ENCODE measurements at places on chromosomes 5 and 9.

- no peak for DNase-seq
Observed at GRCh38 chr9:78971540-78971939, 600.2 kb upstream of the TLE4 start.

DNA sequence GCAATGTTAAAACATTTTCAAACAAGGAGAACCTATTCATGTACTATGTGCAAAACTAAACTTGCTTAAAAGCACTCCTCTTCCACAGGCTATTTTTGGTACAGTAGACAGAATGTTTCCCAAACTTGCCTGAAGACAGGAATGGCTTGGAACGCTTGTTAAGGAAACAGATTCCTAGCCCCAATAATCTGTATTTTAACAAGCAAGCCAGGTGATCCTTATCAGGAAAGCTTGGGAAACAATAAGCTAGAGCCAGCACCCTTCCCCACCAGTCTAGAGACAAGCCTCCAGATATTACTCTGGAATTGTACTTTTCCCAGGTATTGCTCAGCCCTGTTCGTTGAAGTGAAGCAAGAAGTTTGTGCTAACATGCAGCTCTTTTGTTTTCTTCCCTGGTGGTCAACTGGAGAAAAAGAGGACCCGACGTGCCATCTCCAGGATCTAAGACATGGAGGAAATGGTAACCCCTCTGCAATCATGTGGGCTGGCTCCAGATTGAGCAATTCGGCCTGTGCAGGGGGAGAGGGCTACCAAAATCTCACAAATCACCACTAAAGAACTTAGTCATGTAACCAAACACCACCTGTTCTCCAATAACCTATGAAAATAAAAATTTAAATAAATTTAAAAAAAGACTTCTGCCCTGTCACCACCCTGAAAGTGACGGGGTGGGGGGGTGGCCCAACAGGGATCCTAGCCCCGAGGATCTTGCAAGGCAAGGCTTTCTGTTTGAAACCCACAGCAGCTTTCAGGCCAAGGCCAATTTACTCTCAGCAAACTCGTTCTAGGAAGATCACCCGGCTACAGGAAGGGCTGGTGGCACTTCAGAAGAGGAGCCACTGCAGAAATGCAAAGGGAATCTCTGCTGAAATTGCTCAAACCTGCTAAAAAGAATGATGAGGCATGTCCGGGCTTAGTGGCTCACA lies 48.6 kb downstream of the SHB start:
- no peak for DNase-seq

DNA sequence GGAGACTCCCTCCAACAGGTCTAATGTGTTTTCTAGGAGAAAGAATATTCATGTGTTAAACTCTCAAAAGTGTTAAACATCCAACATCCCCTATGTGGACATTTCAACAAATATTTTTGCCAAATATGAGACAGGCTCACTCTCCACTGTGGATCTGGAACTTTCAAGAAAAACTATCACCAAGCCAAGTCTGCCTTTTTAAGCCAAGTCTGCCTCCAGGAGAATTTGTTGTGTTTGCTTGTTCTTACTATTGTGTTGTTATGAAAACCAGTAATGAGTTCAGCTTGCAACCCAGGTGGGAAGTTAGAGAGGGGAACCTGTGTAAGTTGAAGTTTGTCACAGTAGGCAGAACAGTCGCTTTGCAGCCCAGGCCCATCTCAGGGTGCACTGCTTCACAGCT lies 228.1 kb downstream of the NFIB start:
- DNase-seq = no peak

- DNase-seq = no peak
Observed at GRCh38 chr9:6147846-6148245, 67.8 kb upstream of the IL33 start.

- no peak for DNase-seq
Observed at GRCh38 chr9:111455638-111456037, 28.5 kb downstream of the ECPAS start.

DNA sequence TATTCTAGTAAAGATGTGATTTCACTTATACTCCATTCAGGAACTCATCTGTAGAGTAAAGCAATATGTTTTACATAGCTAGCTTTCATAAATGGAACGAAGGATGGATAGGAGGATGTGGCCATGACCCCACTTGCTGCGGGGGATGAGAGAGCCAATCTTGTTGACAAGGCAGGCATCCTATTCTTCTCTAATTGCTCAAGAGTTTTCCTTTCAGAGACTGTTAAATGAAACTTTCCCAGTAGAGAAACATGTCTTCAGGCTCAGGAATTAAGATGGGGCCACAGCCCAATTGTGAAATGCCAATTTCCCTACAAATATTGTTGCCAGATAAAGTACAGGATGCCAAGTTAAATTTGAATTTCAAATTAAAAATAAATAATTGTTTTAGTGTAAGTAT lies 196.2 kb upstream of the TUT7 start:
- no peak for DNase-seq

GRCh38 chr9:34557426-34558321 lies 31.9 kb downstream of the CNTFR start:
- no peak for DNase-seq

GRCh38 chr5:138946241-138946623 lies 71.1 kb upstream of the LRRTM2 start:
- DNase-seq = no peak

DNA sequence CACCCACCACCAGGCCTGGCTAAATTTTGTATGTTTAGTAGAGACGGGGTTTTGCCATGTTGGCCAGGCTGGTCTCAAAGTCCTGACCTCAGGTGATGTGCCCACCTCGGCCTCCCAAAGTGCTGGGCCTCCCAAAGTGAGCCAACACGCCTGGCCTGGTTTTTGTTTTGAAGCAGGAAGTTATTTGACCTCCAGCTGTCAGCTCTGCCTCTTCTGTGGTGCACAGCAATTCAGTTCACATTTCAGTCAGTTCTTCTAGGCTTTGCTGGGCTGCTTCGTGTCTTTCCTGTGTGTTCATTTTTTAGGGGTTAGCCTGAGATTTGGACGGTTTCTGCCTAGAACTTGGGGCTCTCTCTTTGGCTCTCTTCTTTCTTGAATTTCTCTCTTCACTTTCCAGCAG lies 8.9 kb downstream of the LCN1 start:
- DNase-seq = no peak

GRCh38 chr5:116382032-116382873 lies 192.4 kb downstream of the SEMA6A start:
- no peak for DNase-seq

GRCh38 chr5:378301-378891 lies 56.9 kb downstream of the AHRR start:
- no peak for DNase-seq

DNA sequence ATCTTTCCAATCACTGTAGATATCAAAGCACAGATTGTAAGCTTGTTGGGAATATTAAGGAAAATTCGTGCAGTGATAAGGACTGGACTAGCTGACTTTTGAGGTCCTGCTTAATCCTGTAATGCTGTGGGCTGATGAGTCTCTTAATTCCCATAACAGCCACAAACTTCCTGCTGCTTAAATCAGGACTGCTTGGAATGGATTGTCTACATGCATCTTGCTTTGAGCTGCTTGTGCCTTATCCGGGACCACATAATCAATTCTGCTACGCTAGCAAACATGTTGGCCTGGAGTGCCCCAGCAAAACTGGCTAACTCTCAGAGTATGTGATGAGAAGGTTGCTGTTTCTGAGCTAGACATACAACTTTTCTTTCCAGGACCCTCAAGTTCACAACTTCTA lies 79.6 kb downstream of the SNCAIP start:
- no peak for DNase-seq

Measured in GOT3 (cell line).